ENCODE measurements at places on chromosomes 5 and 9. TPM values are rescaled to one million over a fixed set of nuclear protein-coding genes. Genes with fewer than 3 reads are reported as not detected.

DNA sequence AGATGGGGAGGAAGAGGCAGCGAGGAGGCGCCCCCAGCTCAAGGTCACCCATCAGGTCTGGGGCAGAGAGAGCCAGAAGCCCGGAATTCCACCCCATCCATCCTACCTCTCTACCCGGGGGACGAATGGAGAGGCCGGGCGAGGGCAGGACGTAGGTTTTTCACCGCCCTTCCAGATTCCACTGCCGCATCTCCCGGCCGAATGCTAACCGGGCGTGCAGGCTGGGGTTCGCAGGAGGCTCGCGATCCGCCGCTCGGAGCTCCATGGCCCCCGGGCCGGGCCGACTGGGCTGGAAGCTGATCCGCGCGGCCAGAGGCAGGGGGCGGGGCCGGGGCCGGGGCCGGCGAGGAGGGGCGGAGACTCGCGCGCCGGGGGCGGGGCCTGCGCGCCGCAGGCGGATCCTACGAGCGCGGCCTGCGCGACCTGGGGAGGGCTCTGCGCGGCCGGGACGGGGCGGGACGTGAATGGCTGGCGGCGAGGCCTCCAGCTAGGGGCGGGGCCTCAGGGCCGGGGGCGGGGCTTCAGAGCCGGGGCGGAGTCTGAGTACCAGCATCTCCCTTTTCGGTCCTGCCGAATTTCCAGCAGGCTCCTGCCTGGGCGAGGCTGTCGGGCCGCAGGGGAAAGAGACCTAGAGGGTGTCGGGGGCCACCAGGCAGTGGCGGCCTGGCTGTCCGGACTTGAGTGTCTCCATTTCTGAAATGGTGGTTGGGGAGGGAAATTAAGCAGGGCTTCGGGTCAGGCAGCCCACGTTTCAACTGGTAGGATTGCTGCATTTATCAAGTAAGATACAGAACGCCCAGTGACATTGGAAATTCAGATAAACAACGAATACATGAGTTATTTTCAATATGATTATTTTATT is at the start of gene ST6GALNAC4:
Gene ST6GALNAC4, minus strand, starts transcription at position 322 of the 862 bp plus-strand sequence. CDS start 622 bp downstream, outside the sequence.
- DNase-seq = peak; percentile 97

GRCh38 chr9:124290053-124290591 is 32.4 kb downstream of the NEK6 start:
- DNase-seq = no peak

- peak; percentile 85 for DNase-seq
These were observed 188.0 kb upstream of the PIK3R1 start for GRCh38 chr5:68027519-68027918.

DNA sequence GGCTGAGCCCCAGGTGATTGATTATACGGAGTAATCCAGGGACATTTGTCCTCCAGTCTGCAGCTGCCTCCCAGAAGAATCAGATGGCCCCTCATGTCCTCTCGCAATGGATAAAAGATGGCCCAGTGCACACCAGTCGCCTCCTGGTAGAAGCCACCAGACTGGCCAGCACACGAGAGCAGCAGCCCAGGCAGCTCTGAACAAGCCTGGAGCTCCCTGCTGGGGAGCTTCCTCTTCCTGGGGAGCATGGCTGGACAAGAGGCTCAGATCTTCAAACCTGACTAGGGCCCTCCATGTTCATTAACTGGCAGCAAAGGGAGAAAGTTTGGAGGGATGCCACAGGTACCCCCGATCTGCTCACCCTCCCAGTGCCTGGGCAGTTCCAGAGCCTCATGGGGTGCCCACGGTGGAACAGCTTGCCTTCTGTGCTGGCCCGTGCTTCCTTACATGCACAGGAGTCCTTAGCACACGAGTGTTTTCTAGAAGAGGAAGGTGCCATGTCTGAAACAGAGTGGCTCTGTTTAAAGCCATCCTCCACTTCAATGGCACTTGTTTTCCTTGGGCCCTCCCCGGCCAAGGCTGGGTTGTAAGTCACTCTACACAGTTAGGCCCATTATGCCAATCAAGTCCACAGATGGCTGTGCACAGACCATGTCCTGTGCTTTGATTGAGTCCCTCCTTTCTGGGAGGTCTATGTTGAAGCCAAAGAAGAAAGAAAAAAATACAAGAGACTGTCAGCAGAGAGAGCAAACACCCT is 75.6 kb downstream of the PRRT1B start:
- no peak for DNase-seq

DNA sequence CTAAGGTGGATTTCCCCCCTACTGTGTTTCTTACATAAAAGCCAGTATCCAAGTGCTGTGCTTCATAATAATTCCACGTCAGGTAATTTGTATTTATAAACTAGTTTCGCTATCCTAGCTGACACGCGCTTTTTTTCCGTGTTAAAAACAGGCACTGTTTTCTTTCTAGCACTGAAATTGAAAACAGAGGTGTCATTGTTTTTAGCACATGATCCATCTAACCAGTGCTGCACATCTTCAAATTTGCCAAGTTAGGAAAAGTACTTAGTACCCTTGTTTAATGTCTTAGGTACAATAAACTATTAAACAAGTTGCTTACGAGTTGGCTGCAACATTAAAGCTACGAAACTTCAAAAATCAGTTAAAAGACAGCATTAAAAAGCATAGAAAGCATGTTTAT is 49.9 kb downstream of the JMY start:
- no peak for DNase-seq

- DNase-seq = no peak
These were observed 235.3 kb downstream of the TENT4A start for GRCh38 chr5:6948562-6948961.

DNA sequence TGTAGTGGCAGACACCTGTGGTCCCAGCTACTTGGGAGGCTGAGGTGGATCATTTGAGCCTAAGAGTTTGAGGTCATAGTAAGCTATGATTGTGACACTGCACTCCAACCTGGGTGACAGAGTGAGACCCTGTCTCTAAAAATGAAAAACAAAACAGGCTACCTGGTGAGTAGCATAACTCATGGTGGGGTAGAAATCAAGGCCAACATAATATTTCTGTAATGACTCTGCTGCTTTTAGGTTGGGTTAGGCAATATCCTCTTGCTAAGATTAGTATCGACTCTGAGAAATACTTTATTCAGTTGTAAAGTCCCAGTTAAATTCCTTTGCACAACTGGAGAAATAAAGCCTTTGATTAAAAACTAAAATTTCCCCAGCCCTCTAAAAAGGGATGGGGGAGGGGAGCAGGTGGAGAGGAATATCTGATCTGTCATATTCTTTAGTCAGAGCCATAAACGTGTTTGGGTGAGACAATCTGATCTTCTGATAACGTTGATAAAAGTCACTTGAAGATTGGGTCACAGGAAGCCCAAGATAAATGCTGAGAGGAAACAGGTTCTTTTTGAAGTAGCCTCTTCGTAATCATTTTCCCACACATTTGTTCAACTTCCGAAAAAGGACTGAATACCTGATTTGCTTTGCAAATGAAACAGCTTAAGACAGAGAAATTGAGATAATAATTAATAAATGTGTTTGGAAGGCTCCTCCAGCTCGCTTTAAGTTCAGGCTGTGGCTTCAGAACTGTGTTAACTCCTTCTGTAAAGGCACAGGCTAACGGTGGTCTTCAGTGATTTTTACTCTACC is 14.9 kb downstream of the IL4 start:
- no peak for DNase-seq

DNA sequence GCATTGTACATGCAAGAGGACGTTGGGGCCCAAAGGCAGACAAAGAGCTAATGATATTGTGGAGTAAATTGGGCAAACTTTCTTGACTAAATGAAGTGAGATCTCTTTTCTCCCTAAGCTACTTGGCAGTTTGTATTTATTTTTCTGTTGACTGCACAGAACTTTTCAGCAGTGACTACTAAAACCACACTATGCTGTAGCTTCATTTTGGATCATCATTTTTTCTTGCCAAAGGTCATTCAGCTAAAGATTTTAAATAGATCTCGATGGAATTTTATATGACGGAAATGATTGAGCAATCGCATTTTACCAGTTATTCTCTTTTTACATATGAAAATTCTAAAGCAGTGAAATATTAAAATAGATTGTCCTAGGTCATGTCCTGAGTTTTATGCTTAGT is 286.1 kb upstream of the ACTBL2 start:
- DNase-seq = no peak

DNA sequence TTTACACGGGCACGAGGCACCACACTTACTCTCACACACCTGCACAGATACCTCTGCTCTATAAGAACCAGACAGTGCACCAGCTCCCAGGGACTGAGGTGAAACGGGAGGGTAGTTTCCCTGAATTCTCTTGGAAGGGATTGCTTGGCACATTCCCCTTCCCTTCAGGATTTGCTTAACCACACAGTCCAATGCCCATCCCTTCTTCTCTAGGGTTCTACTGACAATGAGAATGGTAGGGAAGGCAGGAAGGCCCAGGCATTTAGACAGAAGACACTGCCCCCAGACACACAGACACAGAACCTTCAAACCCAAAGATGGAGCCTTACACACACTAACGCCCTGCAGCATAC is 704 bp upstream of the LHX6 start:
- no peak for DNase-seq

DNA sequence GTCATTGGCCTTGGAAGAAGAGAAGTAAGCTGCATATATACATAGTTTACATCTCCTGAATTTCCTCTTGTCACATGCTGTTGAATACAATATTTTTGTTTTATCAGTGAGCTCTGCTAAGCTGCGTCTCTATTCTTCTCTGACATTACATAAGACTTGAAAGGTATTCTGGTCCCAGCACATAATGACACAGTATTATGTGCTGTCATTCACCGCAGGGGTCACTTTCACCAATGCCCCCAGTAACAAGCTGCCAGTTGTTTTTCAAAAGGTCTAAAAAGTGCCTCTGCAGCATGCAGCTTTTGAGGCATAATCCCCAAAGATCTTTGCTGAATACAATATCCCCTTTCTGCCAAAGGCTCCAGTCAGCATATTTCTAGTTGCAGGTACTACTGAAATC is 349.0 kb upstream of the FAM174A start:
- no peak for DNase-seq

- no peak for DNase-seq
These were observed 12.4 kb downstream of the ZNF474 start for GRCh38 chr5:122141751-122142150.

- no peak for DNase-seq
These were observed 205.6 kb upstream of the DMRTA1 start for GRCh38 chr9:22241024-22241423.

DNA sequence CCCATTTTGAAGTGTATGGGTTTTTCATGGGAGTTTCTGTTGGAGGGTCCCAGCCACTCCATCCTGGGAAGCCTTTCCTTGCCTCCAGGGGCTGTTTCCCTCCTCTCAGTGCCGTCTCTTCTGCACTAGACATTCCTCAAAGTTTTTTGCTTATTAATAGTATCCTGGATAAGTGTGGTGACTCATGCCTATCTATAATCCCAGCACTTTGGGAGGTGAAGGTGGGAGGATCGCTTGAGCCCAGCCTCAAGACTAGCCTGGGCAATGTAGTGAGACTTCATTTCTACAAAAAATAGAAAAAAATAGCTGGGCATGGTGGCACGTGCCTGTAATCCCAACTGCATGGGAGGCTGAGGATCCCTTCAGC is 43.1 kb downstream of the RALGPS1 start:
- DNase-seq = no peak

DNA sequence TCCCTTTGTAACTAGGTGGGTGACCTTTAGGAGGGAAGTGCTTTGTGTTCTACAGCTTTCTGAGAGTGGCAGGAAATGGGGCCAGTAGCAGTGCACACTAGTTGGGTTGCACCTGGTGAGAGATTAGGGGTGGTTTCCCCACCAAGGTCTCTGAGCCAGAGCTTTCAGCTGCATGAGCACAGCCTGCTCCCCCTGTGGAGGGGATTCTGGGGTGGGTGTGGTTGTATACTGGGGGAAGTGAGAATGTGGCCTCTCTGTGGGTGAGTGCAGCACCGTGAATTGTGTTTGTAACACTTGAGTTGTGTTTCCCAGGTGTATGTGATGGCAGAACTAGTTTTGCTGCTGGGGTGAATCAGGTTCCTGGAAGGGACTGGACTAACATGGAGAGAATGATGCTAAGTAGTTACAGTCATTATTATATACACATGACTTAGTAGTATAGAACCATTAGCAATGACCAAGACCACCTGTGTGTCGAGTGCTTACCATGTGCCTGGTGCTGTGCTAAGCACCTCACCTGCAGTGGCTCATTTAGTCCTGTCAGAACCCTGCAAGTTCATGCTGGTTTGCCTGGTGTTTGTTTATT is 11.8 kb upstream of the CXXC5 start:
- DNase-seq = no peak

- DNase-seq = peak; percentile 66
These were observed 7.4 kb downstream of the ZDHHC11B start for GRCh38 chr5:776862-777711.

DNA sequence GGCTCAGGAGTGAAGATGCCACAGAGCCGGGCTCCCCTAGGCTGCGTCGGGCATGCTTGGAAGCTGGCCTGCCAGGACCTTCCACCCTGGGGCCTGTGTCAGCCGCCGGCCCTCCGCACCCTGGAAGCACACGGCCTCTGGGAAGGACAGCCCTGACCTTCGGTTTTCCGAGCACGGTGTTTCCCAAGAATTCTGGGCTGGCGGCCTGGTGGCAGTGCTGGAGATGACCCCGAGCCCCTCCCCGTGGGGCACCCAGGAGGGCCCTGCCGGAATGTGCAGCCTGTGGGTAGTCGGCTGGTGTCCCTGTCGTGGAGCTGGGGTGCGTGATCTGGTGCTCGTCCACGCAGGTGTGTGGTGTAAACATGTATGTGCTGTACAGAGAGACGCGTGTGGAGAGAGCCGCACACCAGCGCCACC is 113.1 kb downstream of the RXRA start:
- DNase-seq = no peak

GRCh38 chr5:95087816-95088317 is 197.0 kb downstream of the MCTP1 start:
- no peak for DNase-seq

DNA sequence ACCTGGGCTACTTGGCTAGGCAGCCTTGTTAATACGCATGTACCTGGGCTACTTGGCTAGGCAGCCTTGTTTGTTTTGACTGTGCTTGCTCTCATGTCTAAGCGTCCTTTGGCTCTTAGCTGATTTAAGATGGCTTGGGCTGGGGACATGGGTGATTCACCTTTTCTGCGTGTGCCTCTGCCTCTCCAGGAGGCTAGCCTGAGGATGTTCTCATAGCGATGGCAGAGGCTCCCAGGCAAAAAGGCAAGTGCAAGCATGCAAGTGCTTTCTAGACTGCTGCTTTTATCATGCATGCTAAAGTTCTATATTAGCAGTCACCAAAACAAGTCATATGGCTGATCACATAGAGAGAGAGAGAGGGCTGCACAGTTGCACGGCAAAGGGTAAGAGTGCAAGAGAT is 300.5 kb downstream of the IRX1 start:
- DNase-seq = no peak

The PCDHB7 gene
- total RNA-seq = 2.2 TPM

The SOHLH1 gene
- not detected for total RNA-seq

The MCIDAS gene
- not detected for total RNA-seq

The ECSCR gene
- 16.6 TPM for total RNA-seq

The SPEF2 gene
- total RNA-seq = 3.6 TPM
